ENCODE measurements at places on chromosomes 3 and 15.

DNA sequence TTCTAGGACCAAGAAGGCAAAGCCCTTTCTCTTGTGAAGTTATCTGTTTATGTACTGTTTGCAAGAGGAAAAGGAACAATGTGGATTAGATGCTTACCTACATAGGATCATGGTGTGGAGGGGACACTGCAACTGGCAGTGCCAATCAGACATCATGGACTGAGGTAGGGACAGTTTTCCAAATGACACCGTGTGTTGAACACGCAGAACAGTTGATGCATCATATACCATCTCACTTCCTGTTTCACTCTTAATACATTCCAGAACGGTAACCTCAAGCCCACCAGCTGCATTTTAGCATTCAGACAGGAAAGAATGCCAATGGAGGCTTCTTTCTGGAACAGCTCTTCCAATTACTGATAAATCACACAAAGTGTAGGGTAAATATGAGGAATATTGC, 397.7 kb upstream of the LMCD1 start:
- DNase-seq: no peak

- no peak for DNase-seq
These were observed 113.8 kb downstream of the ADCY5 start for GRCh38 chr3:123335007-123335670.

DNA sequence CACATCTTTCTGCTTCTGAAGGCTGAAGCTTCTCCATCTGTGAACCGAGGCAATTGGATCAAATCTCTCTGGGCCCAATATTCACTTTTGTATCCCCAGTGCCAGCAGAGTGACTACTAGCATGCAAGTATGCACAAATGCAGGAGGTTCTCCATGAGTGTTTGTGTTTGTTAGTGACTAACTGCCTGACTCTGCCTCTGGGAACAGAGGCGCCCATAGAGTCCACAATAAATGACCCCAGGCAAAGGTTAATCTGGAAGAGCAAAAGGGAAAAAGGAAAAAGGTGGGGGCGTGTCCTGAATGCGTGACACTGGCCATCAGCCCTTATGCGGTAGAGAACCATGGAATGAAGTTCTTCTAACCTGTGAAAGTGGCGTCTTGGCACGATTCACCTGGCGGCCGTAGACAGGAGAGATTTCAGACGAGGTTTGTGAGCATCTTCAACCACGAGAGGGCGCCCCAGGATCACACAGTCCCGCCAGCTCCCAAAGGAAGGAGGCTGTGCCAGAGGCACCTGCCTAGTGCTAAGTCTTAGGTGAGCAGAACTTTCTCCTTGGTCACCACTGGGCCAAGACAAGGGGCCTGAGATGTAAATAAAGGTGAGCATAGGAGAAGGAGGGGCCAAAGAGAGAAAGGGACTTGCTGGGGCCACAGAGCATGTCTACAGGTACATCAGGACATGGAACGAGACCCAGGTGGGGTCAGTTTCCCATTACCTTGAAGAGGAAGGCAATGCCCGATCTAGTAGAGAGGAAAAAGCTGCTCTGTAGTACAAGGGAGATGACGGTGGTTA, 44.2 kb downstream of the RBPMS2 start:
- DNase-seq: peak; percentile 14

GRCh38 chr3:129467932-129468331, 27.9 kb downstream of the IFT122 start:
- DNase-seq: no peak

GRCh38 chr3:134393074-134393473, 18.8 kb upstream of the AMOTL2 start:
- no peak for DNase-seq

DNA sequence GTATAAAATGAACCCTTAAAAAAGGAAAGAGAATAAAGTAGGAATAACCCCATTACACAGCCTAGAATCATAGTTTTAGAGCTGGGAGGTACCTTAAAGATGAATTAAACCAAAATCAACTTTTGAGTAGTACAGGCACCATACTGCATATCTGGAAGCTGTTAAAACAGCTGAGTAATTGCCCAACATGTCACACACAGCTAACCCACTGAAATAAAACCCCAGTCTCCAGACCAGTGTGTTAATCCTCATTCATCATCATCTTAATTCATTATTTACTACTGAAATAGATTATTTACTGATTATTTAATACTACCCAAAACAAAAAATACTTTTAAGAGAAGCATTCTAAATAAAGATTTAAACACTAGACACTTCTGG, 52.8 kb downstream of the GPR160 start:
- DNase-seq: no peak

- DNase-seq: no peak
These were observed 22.5 kb downstream of the ANXA2 start for GRCh38 chr15:60375306-60375705.

DNA sequence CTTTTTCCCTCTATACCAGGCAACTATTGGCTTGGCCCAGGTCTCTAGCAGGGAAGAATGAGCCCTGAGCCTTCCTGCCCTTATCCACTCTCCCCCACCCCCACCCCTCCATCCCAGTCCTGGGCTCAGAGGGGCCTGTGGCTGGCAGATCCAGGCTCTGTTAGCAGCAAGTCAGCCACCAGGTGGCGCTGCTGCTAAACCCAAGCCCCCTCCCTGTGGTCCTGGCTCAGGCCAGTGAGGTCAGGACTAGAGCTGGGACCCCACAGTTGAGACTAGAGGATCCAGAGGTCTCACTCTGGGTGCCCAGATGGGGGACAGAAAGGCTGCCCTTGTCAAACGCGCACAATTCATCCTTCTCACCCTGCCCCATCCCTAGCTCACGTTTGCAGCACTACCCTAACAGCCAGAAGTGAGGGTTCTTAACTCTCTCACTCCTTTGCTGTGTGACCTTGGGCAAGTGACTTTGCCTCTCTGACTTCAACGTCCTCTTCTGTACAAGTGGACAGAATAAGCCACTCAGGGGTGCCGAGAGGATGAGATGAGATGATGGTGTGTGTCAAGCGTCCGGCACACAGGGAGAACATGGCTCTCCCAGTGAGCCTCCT, 46.8 kb upstream of the SLC6A1 start:
- DNase-seq: no peak

- no peak for DNase-seq
These were observed 54.8 kb upstream of the BCL6 start for GRCh38 chr3:187799942-187800641.

GRCh38 chr15:43230640-43231115, 9.9 kb upstream of the EPB42 start:
- no peak for DNase-seq

- no peak for DNase-seq
These were observed 12.3 kb downstream of the SPTBN5 start for GRCh38 chr15:41881550-41881919.

DNA sequence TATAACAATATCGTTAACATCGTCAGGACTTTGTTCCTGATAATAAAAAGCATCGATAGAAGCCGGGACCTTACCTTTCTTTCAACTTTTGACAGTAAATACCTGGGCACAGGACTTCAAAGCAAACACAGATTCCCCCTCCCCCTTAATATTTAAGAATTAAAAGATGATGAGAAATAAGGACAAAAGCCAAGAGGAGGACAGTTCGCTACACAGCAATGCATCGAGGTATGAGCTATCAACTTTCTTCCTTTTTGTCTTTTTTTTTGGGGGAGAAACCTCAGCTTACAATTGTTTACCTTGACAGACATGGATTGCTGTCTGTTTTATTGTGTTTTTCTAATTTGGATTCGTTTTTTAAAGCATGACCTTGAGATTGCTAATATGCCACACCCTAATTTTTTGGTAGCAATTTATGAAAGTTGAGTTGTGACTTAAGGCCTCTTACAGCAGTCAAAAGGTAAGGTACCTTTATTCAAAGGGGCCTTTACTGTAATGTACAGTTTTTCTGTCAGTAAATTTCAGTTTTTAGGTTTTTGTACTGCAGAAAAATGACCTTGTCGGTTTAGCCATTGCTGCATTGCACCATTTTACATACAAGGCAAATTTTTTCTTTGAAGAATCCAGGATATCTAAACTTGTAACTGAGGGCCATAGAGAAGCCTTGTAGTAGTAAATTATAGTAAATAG, 1.1 kb downstream of the CHD2 start:
- DNase-seq: no peak
